ENCODE measurements at places on chromosomes 3 and 15.

- peak; percentile 88 for DNase-seq
These were observed 393.7 kb upstream of the C2CD4B start for GRCh38 chr15:62558640-62559380.

DNA sequence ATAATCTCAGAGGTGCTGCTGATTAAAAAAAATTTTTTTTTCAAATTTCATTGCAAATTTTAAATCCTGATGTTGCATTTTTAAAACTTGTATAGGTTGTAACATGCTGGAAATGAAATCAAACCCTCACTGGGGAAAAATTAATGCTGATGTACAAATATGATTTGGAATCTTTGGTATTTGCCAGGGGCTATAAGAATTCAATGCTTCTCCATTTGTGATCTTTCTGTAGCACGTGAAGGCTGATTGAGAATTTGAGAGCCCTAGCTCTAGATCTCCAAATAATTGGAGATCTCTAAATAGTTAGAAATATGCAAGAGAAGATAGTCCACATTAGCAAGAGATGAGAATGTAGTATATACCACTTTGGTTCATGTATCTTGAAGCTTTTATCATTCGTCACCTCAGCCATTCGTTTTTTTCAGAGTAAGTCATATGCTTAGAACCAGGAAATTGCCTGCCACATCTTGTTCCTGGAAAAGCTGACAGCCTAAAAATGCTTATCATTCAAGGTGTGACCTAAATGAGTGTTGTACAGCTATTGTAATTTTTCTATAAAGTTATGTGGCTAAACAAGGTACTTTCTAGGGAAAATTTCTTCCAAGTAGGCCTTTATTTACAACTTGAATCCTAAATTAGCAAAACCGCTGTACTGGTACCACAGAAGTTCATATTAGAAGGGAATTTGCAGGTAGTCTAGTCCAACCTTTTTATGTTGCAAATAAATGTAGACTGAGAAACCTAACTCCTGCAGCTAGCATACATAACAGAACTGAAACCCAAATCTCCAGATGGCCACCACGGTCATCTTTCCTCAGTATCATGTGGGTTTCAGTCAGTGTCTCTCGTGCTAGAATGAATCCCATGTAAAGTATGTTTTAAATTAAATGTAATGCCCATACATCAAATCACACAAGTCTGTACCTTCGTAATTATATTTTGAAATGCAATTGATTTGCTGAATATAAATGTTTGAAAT is 48.5 kb downstream of the FNDC3B start:
- DNase-seq: no peak

DNA sequence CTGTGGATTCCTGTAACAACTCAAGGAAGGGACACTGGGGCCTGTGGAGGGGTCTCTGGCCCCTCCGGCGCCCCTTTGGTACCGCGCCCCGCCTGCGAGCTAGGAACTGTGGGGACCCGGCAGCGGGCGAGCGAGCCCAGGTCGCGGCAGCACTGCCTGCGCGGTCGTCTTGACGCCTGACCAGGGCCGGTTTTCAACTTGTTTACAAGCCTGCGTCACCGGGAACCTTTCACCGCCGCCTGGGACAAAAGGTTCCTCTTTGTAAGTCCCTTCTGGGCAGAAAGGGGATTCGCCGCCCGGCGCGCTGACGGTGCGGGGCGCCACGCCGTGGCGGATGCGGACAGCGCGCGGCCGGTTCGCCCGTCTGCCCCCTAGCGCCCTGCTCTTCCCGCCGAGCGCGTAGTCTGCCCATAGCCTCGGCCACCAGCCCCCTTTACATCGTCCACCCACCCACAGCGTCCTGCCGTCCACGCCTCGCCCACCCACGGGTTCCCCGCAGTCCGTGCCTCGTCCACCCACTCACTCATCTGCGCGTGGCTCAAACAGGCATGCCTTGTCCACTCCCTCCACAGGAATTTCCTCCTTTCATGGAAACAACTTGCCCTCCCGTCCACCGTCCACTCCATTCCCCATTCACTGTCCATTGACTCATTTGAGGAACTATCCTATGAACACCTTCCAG is 5.5 kb upstream of the CFAP100 start:
- peak; percentile 88 for DNase-seq

DNA sequence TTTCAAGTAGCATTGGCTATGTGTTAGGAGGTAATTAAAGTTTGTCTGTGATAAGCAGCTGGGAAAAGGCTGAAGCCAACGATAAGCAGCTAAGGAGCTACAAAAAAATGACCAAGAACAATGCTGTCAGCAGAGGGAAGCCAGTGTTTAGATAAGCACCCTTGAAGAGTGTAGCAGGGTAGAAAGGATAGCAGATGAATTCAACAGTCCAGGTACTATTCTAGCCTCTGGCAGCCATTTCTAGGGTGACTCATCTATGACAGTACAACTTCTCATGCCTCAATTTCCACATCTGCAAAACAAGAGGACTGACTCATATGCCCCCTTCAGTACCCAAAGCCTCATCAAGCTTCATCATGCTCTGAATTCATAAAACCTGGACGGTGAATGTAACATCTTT is 617.6 kb upstream of the UBE2E2 start:
- DNase-seq: peak; percentile 63

DNA sequence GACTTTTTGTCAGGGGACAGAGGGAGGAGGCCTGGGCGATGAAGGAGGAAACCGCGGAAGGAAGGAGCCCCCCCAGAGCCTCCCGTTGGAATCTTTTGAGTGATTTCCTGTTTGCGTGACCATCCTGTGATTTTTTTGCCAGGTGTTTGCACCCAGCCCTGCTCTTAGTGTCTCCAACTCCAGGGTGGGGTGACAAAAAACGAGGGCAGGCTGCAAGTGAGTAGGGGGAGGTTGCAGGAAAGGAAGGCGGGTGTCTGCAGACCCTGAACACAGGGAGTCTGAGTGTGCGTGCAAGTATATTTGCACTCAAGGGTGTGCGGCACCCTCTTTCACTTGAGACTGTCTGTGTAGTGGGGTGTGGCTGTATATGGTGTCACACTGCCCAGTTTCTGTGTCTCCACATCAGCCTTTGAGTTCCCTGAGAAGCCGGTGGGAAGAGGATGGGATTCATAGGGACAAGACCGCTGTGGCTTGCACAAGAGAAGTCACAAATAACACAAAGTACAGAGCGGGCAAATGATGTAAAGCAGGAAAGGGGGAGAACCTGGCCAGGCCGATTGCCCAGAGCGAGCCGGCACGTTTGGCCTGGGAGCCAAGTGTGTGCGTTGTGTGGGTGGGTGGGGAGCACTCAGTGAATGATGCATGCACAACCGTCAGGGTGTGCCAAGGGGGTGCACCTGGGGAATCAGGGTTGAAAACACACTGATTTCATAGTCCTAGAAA is 6.6 kb downstream of the ISLR2 start:
- DNase-seq: no peak

DNA sequence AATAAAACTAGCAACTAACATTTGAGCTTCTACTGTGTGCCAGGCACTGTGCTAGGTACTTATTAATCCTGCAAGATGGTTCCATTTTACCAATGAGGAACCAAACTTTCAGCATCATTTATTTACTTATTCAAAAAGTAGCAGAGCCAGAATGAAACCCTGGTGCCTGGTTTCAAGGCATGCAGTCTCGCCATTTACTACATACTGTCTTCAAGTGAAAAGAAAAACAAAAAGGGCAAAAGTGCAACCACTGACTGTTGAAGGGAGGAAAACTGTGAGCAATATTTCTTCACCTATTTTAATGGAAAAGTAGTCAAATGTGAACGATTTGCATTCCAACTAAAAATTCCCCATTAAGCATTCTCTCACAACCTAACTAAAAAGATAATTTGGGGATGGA is 8.7 kb downstream of the DCUN1D1 start:
- no peak for DNase-seq

GRCh38 chr15:100229181-100230163 is 112.3 kb downstream of the ADAMTS17 start:
- DNase-seq: no peak

DNA sequence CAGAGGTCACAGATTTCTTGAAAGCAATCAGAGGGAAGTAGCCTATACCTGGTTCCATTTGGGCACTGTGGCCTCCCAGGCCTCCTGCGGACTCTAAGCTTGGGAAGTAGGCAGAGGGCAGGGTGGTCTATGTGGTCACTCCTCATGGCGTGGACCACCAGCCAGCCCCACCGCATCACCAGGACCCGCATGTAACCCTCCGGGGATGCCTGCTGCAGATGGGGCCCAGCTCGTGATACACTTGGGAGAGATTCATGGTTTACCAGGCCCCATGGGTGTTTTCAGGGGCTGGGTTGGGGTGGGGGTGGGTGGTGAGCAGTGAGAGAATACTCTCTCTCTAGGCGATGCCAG is 123.7 kb downstream of the ASB7 start:
- DNase-seq: no peak

- peak; percentile 92 for DNase-seq
These were observed 200.5 kb upstream of the LRTM1 start for GRCh38 chr3:55128225-55128823.

- no peak for DNase-seq
These were observed 94.0 kb downstream of the ARPP21 start for GRCh38 chr3:35733341-35733740.

GRCh38 chr3:90036939-90037469 is 929.6 kb downstream of the EPHA3 start:
- no peak for DNase-seq

DNA sequence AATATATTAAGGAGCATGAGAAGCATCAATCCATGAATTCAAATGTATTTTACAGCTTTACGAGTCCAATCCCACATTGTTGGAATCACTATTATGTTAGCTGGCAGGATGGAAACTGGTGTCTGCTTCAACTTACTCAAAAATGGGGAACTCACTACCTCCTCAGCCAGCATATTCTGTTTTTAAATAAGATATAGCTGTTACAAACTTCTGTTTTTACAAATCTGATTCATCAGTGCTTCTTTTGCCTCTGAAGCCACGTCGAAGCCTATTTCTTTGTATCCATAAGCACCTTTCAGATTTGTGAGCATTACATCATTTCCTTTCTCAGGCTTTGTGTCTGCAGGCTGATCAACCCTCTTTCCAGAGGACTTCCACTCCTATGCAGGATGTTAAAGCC is 105.9 kb downstream of the TPRG1 start:
- no peak for DNase-seq

- no peak for DNase-seq
These were observed 114.5 kb upstream of the GADL1 start for GRCh38 chr3:31008994-31009393.

DNA sequence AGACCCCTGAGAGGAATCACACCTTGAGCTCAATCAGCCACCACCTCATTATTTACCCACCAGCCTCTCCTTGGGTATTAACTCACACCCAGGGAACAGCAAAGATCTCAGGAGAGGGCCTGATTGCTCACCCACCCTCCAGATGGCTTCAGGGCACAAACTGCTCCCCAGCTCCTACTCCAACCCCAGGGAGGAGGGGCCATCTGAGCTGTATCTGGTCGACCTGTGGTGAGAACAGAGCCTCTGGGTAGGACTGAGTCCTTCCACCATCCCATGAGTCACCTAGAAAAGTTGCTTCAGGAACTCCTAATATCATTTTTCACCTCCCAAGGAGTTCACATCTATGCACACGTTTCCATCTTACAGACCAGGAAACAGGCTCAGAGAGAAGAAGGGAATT is 44.8 kb upstream of the HES1 start:
- peak; percentile 79 for DNase-seq

DNA sequence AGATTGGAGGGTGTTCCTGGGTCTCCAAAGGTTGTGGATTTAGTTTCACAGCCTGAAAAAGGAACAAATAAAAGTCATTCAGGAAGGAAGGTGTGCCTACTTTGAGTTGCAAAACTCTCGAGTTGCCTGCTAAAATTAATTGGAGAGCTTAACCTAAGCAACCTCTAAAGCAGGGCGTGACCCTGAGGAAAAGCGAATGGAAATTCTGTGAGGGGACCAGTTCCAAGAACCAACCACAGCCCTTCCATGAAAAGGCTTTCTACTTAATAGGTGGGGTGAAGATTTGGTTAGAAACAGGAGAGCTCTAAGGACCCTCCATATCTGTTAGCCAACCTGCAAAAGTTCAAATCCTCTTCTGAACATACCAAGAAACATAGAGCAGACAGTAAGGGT is 1.5 kb downstream of the CD80 start:
- DNase-seq: no peak

- peak; percentile 27 for DNase-seq
These were observed 1435.2 kb upstream of the CADM2 start for GRCh38 chr3:83523470-83524073.

- DNase-seq: peak; percentile 69
These were observed 46.3 kb downstream of the GPR171 start for GRCh38 chr3:151156618-151157216.

DNA sequence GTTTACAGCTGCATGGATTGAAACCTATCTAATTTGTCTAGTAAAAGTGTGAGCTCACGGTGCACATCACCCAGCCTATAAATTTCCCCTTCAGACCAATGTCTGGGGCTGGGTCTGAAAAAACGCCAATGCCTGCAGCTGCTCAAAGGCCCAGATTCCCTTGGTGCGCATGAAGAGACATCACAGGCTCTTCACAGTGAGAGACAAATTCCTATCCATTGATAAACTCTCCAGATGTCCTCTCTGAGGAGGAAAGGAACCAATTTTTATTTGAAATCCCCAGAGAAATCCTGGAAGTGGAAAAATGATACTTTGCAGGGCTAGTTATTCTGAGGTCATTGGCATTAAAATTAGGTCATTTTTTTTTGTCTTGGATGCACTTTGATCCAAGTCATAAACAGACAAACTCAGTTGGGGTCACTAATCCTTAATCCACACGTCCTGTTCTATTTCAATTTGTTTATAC is 360.5 kb downstream of the EPHA3 start:
- no peak for DNase-seq

DNA sequence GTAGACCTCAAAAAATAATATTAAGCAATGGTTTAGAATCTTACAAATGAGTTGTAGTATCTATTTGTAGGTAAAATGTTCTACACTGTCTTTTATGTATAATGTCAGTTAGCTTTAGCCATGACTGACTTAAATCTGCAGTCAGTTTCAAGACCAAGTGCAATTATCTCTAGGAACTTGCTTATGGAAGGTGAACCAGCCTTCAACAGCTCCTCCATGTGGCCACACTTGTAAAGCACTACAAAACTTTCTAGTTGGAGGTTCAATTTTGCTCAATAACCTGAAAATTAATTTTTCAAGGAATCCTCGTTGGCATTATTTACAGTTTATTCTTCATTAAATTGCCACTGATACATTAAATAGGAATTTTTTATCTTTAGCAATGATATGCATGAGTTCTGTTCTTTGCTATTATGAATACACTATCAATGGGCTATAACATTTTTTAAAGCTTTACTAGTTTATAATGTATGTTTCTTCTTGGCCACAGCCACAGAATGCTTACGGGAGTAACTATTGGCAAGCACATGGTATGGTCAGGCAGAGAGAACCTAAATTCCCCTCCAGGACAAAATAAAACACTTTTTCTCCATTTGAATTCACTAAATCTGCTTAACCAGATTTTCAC is 315.3 kb upstream of the UBE2E2 start:
- DNase-seq: peak; percentile 56

- DNase-seq: no peak
These were observed 35.2 kb downstream of the NR1I2 start for GRCh38 chr3:119817071-119817470.

Data from fibroblast of mammary gland (primary cell).